Activated CD4-positive, alpha-beta T cell treated with anti-CD3 and anti-CD28 coated beads for 36 hours (primary cell): ENCODE measurements at places on chromosomes 5 and 9. TPM values are rescaled to one million over a fixed set of nuclear protein-coding genes. Genes with fewer than 3 reads are reported as not detected.

DNA sequence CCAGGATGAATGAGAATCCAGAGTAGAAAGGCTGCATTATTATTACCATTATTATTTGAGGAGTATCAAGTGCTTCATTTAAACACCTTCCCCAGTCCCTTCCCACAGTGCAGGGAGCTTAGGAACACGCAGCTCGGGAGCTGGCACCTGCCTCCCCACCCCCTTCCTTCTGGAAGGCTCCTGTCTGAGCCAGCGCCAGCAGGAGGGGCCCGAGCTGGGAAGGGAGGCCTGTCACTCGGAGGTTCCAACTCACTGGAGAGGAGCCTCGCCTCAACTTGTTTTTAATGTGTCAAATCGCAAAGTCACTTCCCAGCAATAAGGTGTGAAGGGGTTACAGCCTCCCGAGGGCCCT lies 156.4 kb upstream of the IRX4 start:
- H3K4me3 ChIP-seq = no peak overlapping the region
- peaks cover 24% of the 10 kb centered on the region for H3K27me3 ChIP-seq
- H3K27ac ChIP-seq = no peak overlapping the region

DNA sequence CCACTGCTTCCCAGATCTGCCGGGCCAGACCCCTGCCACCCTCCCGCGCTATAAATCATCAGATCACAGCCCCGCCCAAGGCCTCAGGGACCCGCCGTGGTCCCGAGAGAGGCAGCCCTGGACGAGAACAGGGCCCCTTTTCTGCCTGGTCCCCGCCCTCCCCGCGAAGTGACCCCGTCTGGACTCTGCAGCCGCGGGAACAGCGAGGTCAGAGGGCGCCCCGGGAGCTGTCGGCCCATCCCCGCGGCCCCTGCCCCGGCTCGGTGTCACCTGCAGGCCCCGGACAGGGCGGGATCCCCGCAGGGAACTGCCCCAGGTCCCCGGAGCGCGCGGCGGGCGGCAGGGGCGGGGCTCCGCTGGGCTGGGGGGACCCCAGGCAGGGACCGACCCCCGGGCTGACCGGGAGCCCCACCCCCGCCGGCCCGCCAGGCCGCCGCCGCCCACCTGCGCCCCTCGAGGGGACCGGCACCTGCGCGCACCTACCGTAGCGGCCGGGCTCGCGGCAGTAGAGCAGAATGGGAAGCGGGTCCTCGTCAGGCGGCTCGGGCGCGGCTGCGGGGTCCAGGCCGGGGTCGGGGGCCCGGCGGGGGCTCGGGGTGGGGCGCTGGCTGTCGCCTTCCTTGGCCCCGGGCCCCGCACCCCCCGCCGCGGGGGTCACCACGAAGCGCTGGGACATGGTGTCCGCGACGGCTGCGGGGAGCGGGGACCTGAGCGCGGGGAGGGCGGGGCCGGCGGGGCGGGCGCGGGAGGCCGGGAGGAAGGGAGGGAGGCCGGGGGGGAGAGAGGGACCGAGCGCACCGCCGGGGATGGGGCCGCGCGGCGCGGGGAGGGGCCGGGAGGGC lies 43.5 kb upstream of the SLC12A7 start:
- H3K27ac ChIP-seq = no peak overlapping the region
- H3K27me3 ChIP-seq = peaks cover 44% of the 10 kb centered on the region
- H3K4me3 ChIP-seq = no peak overlapping the region
- H3K36me3 ChIP-seq = peaks cover 1% of the 10 kb centered on the region

DNA sequence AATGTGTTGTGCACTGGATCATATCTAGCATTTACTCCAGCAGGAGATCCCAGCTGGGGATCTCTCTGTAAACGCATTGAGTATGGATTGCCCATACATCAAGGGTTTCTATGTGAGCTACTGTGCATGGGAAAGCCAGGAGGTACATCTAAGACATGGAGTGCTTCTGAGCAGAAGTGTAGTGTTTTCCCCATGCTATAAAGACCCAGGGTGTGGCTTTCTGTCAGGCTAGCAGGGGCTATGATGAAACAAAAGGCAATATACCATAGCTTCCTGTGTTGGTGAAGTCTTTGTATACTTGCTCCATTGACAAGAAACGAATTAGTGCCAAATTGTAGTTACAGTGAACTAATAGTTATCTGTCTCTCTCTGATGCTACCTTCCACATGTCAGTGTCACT lies 329.3 kb upstream of the TLE4 start:
- peaks cover 11% of the 10 kb centered on the region for H3K27me3 ChIP-seq
- DNase-seq = no peak
- H3K27ac ChIP-seq = no peak overlapping the region
- H3K4me1 ChIP-seq = no peaks in the 10 kb centered on the region

- DNase-seq = no peak
- no peak overlapping the region for H3K4me3 ChIP-seq
- no peaks in the 10 kb centered on the region for H3K4me1 ChIP-seq
- peaks cover 3% of the 10 kb centered on the region for H3K27me3 ChIP-seq
- no peaks in the 10 kb centered on the region for H3K36me3 ChIP-seq
- H3K27ac ChIP-seq = no peak overlapping the region
Measured at GRCh38 chr5:43854697-43855292, 251.8 kb downstream of the NNT start.

- H3K27me3 ChIP-seq = peaks cover 11% of the 10 kb centered on the region
- no peak for DNase-seq
- no peaks in the 10 kb centered on the region for H3K36me3 ChIP-seq
- H3K27ac ChIP-seq = no peak overlapping the region
- no peak overlapping the region for H3K4me3 ChIP-seq
- peaks cover 2% of the 10 kb centered on the region for H3K4me1 ChIP-seq
Measured at GRCh38 chr5:167578977-167579692, 712.3 kb upstream of the WWC1 start.

DNA sequence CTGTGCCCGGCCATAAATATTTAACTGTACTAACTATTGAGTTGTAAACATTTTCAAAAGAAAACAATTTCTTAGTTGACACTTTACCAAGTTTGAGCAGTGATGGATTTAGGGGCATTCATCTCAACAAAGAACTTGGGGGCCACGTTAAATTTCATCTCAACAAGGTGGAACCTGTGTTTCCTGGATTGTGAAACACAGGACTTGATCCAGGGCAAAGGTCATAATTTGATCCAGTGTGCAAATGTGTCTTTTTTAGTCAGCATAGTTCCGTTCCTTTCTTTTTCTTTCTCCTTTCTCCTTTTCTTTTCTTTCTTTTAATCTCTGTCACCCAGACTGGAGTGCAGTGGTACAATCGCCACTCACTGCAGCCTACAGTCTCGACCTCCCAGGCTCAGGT lies 3.1 kb downstream of the GFRA3 start:
- DNase-seq = no peak
- H3K4me3 ChIP-seq = no peak overlapping the region
- H3K36me3 ChIP-seq = no peaks in the 10 kb centered on the region
- H3K4me1 ChIP-seq = peaks cover 5% of the 10 kb centered on the region
- H3K27me3 ChIP-seq = peaks cover 28% of the 10 kb centered on the region

GRCh38 chr9:126724226-126724625 lies 80.6 kb upstream of the ZBTB43 start:
- DNase-seq = peak; percentile 17
- H3K36me3 ChIP-seq = no peaks in the 10 kb centered on the region
- peaks cover 37% of the 10 kb centered on the region for H3K4me1 ChIP-seq
- H3K27ac ChIP-seq = peak overlapping the region; percentile 89
- H3K27me3 ChIP-seq = no peaks in the 10 kb centered on the region

GRCh38 chr9:70177121-70177520 lies 81.7 kb upstream of the SMC5 start:
- H3K4me3 ChIP-seq = no peak overlapping the region
- H3K27ac ChIP-seq = no peak overlapping the region
- H3K27me3 ChIP-seq = no peaks in the 10 kb centered on the region
- H3K36me3 ChIP-seq = peaks cover 2% of the 10 kb centered on the region
- no peaks in the 10 kb centered on the region for H3K4me1 ChIP-seq

- H3K27me3 ChIP-seq = no peaks in the 10 kb centered on the region
- H3K4me1 ChIP-seq = peaks cover 3% of the 10 kb centered on the region
- no peak overlapping the region for H3K4me3 ChIP-seq
- peaks cover 1% of the 10 kb centered on the region for H3K36me3 ChIP-seq
- DNase-seq = no peak
Measured at GRCh38 chr9:123775289-123776284, 154.3 kb downstream of the DENND1A start.

- H3K4me1 ChIP-seq = no peaks in the 10 kb centered on the region
- H3K27me3 ChIP-seq = peaks cover 30% of the 10 kb centered on the region
- H3K36me3 ChIP-seq = no peaks in the 10 kb centered on the region
- no peak for DNase-seq
- H3K27ac ChIP-seq = no peak overlapping the region
- no peak overlapping the region for H3K4me3 ChIP-seq
Measured at GRCh38 chr5:33934176-33934575, 2.0 kb upstream of the RXFP3 start.

DNA sequence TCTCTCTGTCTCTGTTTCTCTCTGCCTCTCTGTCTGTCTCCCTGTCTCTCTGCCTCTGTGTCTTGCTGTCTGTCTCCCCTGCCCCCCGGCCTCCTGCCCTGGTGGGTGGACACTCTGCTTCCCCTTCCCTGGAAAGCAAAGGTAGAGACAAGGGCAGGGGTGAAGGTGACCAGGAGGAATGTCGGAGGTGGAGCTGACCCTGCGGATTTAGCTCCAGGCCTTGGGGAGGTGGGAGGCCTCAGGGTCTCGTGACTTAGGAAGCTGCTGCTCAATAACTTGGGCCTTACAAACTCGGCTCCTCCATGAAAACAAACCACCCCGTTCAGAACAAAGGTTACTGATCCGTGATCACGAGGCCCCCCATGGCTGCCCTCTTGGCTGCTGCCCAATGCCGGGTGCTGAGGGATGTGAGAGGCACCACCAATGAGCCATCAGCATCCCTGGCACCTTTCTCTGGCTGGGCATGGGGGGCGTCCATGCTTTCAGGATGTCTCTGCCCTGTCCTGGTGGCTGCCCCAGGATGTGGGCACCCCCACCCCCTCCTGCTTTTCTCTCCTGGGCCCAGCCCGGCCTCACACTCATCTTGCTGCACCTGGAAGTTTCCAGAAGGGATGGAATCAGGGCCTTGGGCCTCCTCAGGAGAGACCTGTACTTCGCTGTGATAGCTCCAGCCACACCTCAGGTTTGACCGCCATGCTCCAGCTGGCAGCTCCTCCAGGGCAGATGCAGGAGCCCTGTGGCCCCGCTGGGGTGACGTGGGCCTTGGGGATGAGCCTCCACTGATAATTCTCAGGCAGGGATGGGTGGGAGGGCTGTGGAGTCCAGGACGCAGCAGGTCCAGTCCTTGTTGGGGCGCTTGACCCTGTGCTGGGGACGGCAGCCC lies 14.8 kb upstream of the SLC6A19 start:
- H3K36me3 ChIP-seq = no peaks in the 10 kb centered on the region
- DNase-seq = no peak
- H3K27ac ChIP-seq = no peak overlapping the region

DNA sequence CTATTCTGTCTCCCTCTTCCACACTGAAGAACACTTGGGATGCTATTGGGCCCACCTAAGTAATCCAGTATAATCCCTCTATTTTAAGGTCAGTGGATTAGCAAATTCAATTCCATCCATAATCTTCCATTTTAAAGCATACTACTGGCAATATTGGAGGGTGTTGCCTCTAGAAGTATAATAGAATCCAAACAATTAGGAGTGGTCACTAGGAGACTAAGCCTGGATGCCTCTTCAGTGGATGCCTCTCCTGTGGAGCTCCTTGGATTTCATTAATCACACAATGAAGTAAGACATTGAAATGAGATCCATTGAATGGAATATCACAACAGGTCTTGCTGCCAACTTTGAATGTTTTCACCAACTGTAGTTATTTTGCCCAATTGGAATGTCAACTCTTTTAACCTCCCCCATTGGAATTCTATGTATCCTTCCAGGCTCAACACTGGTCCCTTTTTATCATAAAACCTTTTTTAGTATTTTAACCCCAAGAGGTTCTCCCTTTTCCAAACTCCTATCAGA lies 311.6 kb downstream of the PLK2 start:
- H3K36me3 ChIP-seq = no peaks in the 10 kb centered on the region
- no peaks in the 10 kb centered on the region for H3K4me1 ChIP-seq
- peaks cover 8% of the 10 kb centered on the region for H3K27me3 ChIP-seq
- DNase-seq = no peak
- no peak overlapping the region for H3K27ac ChIP-seq
- no peak overlapping the region for H3K4me3 ChIP-seq

DNA sequence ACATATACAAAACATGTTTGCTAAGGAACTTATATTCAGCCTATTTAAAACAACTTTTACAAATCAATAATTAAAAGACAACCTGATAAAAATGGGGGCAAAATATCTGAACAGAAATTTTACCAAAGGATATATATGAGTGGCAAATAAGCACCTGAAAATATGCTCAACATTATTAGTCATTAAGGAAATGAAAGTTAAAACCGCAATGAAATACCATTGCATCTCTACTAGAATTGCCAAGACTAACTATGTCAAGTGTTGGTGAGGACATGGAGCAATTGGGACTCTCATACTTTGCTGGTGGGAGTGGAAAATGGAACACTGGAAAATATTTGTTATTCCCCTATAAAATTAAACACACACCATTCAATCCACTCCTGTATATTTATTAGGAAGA lies 26.3 kb upstream of the PPP2R2B start:
- H3K36me3 ChIP-seq = no peaks in the 10 kb centered on the region
- DNase-seq = no peak
- no peaks in the 10 kb centered on the region for H3K4me1 ChIP-seq
- no peak overlapping the region for H3K27ac ChIP-seq
- H3K4me3 ChIP-seq = no peak overlapping the region

DNA sequence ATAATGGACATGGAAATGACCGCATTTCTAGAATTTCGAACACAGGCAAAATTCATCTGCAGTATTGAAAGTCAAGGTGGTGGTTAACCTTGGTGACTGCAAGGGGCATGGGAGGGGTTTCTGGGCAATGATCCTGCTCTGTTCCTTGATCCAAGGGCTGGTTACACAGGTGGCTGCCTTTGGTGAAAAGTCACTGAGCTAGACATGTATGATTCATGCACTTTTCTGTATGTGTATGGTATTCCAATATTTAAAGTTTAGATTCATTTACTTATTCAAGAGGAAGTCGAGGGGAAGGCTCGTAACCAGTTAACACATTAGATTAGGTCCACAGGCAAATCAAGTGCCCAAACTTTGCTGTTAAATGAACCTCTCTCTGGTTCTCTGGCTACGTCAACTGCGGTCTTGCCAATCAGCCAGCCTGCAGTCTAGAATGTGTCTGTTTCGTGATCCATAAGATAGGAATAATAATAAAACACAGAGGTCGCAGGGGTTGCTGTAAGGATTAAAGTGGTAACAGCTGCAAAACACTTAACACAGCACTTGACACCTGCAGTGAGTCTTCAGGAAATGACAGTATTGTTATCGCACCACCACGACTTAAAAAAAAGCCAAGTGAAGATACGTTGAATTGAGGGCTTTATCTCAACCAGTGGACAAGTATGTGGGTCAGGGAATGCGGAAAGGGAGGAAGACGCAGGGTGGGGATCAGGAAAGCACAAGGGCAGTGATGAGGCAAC lies 92.5 kb downstream of the TLE1 start:
- peaks cover 10% of the 10 kb centered on the region for H3K27me3 ChIP-seq
- no peaks in the 10 kb centered on the region for H3K36me3 ChIP-seq
- no peak overlapping the region for H3K27ac ChIP-seq
- H3K4me1 ChIP-seq = no peaks in the 10 kb centered on the region
- no peak for DNase-seq

TMEM232 gene
- 1.2 TPM for total RNA-seq

SOHLH1 gene
- total RNA-seq = not detected

ENHO gene
- not detected for total RNA-seq

CYSTM1 gene
- total RNA-seq = 15.2 TPM

TNFAIP8 gene
- total RNA-seq = 166 TPM

LCN15 gene
- not detected for total RNA-seq
